ENCODE measurements at places on chromosomes 12 and 14.

GRCh38 chr12:49553512-49554088, 14.3 kb downstream of the MCRS1 start:
- DNase-seq = no peak

DNA sequence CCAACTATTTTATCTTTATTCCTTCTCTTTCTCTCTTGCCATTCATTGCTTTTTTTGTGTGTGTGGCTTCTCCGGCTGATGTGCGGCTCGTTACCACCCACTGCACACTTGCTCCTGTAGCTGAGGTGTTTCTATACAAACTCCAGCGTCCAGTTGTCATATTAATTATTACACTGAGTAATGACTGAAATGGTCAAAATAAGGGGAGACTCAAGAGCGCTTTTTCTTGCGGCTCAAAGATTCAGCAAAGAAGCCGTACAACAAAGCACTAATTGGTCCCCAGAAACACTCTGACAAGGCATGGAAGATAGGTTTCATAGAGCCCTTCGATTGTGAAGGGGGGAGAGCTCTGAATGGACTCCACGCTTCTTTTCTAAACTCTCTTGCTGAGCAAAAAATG, 5.6 kb upstream of the ASCL1 start:
- no peak for DNase-seq

GRCh38 chr12:77354766-77355362, 289.5 kb upstream of the E2F7 start:
- no peak for DNase-seq

- DNase-seq = peak; percentile 36
These were observed 1.2 kb downstream of the KCNK10 start for GRCh38 chr14:88321692-88322503.

DNA sequence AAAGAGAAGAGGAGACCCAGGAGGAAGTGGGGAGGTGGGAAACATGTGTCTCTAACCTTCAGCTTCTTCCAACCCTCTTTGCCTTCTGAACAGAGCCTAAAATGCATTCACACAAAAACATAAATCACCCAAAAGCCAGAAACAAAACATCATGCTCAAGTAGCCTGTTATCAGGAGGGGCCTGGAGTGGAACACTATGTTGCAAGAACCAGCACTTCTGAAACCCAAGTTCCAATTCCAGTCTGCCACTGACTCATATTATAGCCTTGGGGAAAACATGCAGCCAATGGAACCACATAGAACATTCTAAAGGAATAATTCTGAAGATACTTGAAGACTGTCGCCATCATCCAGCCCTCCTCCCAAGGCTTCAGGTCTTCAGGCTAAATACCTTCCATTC, 169.8 kb upstream of the PLXNC1 start:
- no peak for DNase-seq

DNA sequence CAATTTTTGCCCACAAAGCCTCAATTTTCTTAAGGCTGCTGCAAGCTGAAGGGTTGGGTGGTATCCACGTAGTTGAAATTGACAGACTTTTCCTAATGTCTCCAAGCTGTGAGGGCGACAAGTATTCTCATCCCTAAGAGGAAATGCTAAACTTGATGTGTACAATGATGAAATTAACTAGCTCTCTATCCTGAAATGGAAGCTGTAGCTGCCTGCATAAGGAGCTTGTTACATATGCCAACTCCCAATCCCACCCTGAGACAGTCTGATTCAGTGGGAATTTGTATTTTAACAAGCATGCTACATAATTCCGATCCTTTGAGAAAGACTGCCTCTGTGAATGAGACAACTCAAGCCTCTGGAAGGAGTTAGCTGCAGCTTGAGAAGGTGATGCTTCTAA, 45.7 kb upstream of the MDM1 start:
- no peak for DNase-seq

DNA sequence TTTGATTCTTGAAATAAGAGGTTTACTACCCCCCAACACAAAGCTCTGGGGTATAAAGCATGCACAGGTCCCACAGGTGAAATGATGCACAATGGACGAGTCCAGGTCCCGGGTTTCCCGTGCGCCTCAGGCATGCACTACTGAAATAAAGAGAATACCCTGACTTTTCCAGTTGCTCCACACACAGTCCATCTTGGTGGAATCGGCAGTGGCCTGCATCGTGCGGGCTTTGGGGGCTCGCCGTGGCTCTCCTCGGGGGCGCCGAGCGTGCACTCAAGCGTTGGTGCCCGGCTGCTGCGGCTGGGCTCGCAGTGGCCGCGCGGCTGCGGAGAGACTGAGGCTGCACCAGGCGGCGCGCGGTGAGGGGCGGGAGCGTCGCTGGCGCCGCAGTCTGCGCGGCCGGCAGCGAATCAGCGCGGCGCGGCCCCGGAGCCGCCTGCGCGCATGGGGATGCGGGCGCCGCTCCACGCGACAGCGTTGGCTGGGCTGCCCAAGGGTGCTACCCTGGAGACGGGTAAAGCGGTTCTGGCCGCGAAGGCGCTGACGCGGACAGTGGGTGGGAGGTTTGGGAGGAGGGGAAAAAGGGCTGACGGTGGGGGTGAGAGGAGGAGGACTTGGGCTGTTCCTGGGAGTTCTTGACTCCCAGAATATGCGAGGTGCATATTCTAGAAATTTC, 53.8 kb upstream of the CCDC175 start:
- DNase-seq = peak; percentile 55

DNA sequence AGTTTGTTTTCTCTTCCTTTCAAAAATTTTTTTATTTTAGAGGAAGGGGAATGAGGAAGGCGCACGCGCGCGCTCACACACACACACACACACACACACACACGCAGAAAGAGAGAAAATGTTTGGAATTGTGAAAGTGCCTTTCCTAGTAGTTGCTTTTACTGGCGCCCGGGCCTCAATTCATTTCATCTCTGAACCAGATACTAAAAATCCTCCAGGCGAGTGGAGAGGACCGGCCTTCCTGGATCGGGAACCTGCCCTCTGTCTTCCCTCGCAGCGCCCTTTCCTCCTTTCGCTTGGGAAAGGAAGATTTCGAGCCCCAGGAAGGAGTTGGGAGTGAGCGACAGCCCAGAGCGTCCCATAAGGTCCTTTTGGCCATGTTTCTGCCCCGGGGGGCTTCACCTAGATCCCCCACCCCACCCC, 7.8 kb upstream of the TBX3 start:
- DNase-seq = no peak

- DNase-seq = no peak
These were observed 183.6 kb upstream of the PZP start for GRCh38 chr12:9391815-9392214.

DNA sequence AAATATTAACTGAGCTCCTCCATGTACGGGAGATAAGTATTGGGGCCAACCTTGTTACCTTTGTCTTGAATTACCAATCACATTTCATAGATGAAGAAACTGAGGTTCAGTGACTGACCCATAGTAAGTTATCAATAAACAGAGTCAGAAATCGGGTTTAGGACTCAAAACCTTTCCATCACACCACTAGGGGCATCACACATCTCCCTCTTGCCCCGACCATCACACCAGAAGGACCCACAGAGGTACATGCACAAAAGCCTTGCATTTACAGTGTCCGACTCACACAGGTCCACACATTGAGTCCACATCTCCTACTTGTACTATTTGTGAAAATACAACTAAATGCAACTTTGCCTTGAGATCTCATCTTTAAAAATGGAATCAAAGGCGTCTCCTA, 29.4 kb downstream of the KCNA5 start:
- DNase-seq = no peak

DNA sequence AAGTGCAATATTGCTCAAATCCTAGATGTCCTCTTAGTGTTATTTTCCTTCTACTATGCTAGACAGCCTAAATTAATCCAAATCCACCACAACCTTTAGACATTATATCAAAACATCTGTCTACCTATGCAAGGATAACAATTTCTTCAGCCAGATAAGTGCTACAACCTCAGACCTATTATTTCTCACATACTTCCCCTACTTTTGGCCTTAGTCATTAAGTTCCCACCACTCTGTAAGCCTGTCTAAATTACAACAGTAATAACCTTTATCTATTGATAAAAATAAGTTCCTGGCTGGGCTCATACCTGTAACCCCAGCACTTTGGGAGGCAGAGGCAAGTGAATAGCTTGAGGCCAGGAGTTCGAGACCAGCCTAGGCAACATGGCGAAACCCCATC, 74.0 kb downstream of the KIF21A start:
- no peak for DNase-seq

DNA sequence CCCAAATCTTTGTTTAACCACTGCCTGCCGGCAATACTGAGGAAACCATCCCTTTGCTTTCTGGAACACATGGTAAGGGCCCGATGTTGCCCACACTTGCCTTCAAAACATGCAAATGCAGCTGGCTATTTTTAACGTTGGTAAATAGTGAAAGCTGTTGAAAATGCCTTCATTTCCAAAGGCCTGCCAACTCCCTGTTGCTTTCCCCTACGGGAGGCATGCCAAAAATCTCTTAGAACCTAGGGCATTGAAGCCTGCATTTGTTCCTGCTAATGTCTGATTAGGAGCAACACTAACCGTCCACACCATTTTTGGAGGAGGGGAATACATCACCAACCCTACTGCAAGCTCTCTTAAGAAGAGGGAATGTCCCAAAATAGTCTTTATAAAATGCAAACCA, 152.6 kb upstream of the NOS1 start:
- peak; percentile 29 for DNase-seq

GRCh38 chr12:120238839-120239445, 26.6 kb downstream of the PXN start:
- no peak for DNase-seq

- DNase-seq = no peak
These were observed 12.5 kb upstream of the KRT80 start for GRCh38 chr12:52204095-52204930.

- DNase-seq = no peak
These were observed 5.1 kb upstream of the PAPOLA start for GRCh38 chr14:96497087-96497486.

- peak; percentile 9 for DNase-seq
These were observed 32.2 kb upstream of the SERPINA6 start for GRCh38 chr14:94355191-94355794.
